GOT3 (cell line): ENCODE measurements at places on chromosomes 12 and 14.

GRCh38 chr12:5884866-5885265, 60.2 kb downstream of the ANO2 start:
- no peak for DNase-seq

DNA sequence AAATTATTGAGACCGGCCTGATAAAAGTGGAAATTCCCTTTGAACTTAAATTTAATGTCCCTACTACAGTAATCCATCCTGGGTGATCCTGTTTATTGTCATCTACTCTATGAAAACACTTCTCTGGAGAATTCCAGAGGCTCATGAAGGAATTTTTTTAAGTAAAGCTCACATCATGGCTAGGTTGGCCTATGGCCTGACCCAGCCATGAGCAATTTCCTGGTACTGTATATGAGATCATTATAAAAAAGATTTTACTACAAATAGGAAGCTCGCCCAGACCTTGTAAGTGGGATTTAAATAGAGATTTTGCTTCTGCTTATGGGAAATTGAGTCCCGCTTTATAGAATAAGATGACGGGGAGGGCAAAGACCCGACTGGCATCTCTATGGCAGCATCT, 215.5 kb downstream of the DPF3 start:
- no peak for DNase-seq

GRCh38 chr12:109715310-109716091, 1.9 kb downstream of the FAM222A start:
- no peak for DNase-seq

GRCh38 chr12:100331871-100332270, 25.0 kb upstream of the SLC17A8 start:
- DNase-seq: no peak

DNA sequence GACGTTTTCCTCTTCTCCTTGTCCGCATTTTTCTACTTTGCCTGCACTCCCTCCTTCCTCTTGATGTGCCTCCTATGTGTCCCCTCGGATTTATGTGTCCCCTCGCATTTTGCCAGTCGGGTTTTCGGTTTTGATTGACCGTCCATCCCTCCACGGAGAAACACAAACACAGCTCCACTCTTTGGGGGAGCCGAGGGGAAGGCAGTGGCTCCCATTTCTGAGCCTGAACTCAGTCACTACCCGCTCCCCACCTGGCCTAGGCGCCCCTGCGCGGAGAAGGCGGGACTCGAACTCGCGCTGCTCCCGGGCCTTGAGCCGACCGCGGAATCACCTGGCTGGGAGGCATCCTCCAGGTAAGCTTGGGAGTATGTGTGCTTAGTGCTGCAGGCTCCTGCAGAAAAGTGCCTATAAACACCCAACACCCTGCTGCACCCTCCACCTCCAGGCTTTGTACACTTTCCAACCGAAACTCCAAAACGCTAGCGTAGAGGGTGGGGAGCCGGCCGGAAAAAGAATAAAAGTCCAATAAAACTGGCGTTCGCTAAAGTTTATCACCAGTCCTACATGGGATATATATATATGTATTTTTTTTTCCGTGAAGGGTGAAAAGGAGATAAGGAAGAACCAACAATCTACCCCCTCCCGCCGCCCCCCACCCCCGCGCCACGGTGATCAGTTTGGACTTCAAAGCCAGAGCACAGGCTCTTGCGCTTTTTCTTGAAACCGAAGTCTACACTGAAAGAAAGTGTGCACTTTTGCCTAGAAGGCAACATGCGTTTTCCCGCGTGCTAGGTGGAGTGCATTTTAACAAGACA, 3.3 kb upstream of the CCND2 start:
- DNase-seq: no peak

GRCh38 chr12:75781532-75782046, 250.0 kb downstream of the PHLDA1 start:
- DNase-seq: no peak

GRCh38 chr12:13175499-13175898, 21.0 kb upstream of the EMP1 start:
- DNase-seq: no peak

DNA sequence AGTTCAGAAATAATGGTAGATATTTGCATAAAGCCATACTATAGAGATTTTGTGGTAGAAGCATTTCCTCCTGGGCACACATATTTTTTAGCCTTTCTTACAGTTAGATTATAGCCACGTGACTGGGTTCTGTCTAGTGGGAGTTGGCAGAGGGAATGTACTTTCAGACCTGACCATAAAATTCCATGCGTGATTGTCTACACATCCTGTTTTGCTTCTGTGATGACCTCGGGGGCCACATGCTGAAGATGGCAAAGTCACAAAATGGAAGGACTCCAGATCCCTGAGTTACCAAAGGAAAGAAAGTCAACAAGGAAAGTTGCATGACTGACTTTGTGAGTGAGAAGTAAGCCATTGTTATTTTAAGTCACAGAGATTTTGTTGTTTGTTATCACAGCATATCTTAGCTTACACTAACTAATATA, 14.6 kb upstream of the MIA2 start:
- no peak for DNase-seq

DNA sequence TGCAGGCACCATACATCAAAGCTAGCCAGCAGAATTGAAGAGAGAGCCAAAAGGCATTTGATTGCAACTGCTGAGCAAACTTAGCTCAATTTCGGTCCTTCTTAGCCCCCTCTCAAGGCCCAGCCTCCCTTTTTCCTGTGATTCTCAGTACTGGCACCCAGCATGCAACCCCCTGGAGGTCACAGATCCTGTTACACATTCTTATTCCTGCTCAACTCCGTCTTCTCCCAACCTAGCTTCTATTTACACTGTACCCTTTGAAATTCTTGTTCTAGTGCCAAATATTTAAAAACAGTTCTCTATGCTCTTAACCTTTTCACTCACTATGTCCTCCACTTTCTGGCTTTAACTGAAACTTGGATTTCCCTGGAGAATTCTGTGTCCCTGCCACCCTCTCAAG, 131.3 kb upstream of the CPSF6 start:
- no peak for DNase-seq

DNA sequence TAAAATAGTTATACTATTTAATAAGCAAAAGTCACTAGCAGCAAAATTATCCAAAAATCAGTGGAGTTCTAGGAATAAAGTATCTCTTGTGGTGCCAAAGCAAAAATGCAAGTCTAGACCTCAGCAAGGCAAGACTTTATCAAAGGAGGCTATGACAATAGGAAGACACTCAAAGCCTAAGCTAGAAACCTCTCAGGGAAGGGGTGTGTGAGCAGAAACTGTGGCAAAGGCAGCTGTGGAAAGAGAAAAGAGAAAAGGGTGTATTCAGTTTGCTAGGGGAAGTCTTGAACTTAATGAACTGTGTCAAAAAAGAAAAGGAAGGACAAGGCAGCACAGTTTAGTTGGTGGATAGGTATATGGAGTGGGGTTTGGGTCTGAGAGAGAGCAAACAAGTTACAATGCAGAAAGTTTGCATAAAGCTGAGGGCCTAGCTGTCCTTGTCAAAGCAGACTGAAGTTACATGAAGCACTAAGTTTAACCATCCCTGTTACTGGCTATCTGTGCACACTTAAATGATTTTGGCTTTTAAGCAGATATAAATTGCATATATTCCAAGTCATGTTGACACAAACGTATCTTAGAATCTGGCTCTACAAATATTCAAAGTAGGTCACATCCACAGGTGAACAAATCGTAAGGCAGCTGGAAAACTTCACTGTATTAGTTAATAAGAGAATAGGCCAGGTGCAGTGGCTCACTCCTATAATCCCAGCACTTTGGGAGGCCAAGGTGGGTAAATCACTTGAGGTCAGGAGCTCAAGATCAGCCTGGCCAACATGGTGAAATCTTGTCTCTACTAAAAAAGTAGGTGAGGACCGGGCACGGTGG, 31.0 kb upstream of the AMN1 start:
- DNase-seq: no peak

- DNase-seq: no peak
Measured at GRCh38 chr14:90556012-90556477, 159.2 kb downstream of the CALM1 start.

GRCh38 chr12:130911933-130912332, 40.1 kb downstream of the RAN start:
- no peak for DNase-seq

DNA sequence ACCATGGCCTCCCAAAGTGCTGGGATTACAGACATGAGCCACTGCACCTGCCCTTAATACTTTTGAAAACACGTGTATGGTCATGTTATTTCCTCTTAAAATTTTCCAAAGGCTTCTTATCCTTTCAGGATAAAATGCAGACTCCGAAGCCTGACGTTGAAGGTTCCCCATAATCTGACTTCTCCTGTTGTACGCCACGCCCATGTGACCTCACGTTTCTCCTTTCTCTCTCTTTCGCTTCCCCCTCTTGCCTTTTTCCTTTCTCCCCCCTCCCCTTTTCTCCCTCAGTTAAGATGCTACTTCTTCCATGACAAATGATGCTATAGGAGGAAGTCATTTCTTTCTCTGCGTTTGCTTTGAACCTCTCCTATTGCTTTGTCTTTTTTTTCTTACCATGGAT, 266.0 kb downstream of the FBXL14 start:
- DNase-seq: no peak

GRCh38 chr12:52847335-52848102, 1.3 kb downstream of the KRT78 start:
- no peak for DNase-seq

- DNase-seq: no peak
Measured at GRCh38 chr14:35331605-35332516, 39.7 kb downstream of the PSMA6 start.

DNA sequence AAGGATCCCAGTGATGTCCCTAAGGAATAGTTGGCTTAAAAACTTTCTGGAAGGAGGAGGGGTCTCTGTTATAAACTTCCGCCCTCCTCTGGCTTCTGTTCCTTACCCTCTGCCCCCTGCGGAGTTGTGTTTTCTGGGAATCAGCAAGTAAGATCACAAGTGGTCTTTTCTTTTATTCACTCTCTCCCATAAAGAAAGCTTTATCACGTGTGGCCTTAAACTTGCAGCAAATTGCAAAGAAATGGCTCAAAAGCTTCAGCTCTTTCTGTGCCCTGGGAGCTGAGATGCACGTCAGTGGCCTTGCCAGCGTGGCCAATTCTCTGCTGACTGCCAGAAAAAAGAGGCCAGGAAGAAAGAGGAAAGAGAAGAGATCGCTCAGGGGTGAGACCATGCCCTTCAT, at the start of gene SLCO1C1:
Gene SLCO1C1 (plus strand): TSS at position 101 of the 400 bp plus-strand sequence. CDS start 4,245 bp downstream, outside the sequence.
- no peak for DNase-seq

GRCh38 chr14:67663633-67664032, 10.8 kb downstream of the VTI1B start:
- DNase-seq: no peak

DNA sequence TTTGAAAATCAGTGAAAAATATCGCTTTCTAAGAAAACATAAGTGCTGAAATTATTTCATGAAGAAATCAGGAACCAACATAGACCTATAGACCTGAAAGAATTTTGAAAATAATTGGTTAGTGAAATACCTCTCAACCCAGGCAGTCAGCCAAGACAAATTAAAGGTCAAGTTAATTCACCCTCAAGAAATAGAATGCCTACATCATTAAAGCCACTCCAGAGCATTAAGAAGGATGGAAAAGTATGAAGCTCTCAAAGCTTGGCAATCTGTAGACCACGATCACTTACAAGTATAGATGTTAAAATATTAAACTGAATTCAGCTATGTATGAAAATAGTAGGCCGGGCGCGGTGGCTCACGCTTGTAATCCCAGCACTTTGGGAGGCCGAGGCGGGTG, 48.3 kb downstream of the SFSWAP start:
- DNase-seq: no peak

DNA sequence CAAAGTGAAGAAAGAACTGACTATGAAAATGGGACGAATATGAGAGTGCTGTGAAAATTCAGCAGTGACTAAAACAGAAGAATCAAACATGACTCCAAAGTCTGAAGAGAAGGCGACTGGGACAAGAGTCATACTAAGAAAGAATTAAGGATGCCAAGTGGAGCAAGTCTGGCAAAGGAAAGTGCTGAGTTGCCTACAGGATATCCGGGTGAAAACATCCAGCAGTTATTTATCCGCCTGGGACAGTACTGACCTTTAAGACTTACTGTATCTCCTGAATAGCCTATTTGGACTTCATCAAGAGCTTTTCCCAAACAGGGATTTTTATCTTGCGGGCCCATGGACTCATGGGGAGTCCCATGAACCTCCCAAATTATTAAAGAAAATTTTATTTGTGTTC, 41.1 kb downstream of the KICS2 start:
- no peak for DNase-seq

DNA sequence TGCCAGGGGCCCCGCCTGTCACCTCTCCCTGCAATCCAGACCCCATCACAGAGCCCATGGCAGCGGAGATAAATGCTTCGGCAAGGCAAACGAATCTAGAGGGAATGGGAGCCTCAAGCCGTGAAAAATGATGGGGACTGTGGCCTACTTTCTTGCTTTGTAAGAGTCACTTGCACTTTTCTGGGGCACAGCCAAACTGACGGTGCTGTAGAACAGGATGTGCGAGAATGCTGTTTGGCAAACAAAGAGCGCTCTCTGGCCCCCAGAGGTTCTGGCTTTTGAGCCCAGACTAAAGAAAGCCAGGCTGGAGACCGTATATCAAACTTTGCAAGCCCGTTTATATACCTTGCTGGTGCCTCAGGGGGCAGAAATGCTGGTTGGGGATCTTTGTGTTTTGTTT, 108.7 kb downstream of the CACNA1C start:
- no peak for DNase-seq

- no peak for DNase-seq
Measured at GRCh38 chr12:122050706-122051105, 27.9 kb upstream of the MLXIP start.

DNA sequence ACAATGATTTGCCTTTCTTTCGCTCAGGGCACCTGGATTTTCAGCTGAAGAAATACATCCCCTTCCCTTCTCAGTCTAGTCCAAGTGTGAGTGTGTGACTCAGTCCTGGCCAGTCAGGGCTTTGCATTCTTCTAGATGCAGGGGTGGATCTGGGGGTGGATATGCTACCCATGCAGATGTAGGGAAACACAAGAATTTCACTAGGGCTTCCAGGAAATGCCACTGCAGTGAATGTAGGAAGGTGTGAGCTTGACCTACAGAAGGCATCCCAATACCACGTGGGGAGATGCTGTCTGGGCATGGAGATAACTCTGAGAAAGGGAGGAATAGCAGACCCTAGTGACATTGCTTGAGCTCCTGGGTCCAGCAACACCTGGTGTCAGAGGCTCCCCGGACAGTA, 404.2 kb downstream of the GLT1D1 start:
- no peak for DNase-seq
